NCI-H446 (cell line): ENCODE measurements at places on chromosomes 4 and X.

- DNase-seq, result no peak
These were observed 6.0 kb upstream of the ASB11 start for GRCh38 chrX:15321447-15321846.

- no peak for DNase-seq
These were observed 5.4 kb downstream of the TMEM154 start for GRCh38 chr4:152674359-152674758.

DNA sequence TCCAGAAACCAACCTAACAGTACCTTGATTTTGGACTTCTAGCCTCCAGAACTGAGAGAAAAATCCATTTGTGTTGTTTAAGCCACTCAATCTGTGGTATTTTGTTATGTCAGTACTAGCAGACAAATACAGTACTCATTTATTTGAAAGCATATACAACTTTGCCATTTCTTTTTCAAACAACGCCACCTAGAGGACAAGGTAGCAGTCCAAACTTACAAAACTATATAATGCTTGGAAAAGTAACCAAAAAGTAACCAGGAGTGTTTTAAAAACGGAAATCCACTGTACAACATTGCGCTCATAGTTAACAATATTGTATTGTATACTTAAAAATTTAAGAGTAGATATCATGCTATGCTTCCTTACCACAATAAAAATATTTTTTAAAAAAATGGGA is 37.0 kb upstream of the FGF13 start:
- DNase-seq, result no peak

DNA sequence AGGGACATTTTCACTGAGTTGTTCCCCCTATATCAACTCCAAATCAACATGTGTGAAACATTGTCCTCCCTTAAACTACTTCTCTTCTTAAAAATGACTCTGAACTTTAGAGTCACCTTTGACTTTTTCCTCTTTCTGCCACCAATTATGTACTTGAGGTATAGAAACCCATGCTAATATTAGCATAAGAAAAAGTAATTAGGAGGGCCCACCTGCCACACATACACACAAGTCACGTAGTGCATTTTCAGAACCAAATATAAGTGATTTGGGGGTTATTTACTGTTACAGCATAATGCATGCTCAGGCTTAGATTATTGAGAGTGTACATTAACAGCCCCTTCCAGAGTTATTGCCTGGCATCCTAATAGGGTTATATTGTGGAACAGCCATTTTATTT is 432.7 kb downstream of the ZIC3 start:
- no peak for DNase-seq

DNA sequence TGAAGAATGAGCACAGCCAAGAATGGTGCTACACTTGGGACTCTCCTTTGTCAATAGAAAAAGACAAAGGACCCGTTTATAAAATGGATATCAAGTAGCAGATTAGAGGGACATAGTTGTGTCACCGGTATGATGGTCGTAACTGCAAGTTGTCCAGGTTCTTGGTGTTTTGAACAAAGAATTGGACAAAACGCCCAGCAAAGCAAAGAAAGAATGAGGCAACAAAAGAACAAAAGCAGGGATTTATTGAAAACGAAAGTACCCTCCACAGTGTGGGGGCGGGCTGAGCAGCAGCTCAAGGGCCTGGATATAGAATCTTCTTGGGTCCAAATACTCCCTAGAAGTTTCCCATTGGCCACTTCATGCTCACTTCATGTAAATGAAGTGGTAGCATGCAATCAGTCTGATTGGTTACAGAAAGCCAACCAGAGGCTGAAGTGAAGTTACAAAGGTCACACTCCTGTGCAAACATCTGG is 54.7 kb downstream of the SHROOM3 start:
- no peak for DNase-seq

DNA sequence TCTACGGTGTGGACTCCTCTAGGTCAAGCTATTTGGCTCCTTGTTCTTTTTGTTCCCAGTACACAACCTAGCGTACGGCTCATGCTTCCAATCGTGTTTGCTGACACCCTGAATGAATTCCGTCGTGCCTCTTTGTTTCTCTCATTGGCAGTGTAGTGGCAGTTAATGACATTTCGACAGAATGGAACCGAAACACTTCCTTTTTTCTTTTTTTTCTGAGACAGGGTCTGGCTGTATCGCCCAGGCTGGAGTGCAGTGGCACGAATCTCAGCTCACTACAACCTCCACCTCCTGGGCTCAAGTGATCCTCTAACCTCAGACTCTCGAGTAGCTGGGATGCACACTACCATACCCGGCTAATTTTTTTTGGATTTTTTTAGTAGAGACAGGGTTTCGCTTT is 113.3 kb upstream of the ATP6AP2 start:
- DNase-seq, result no peak

- no peak for DNase-seq
These were observed 147.5 kb upstream of the TTC29 start for GRCh38 chr4:147093206-147093605.

DNA sequence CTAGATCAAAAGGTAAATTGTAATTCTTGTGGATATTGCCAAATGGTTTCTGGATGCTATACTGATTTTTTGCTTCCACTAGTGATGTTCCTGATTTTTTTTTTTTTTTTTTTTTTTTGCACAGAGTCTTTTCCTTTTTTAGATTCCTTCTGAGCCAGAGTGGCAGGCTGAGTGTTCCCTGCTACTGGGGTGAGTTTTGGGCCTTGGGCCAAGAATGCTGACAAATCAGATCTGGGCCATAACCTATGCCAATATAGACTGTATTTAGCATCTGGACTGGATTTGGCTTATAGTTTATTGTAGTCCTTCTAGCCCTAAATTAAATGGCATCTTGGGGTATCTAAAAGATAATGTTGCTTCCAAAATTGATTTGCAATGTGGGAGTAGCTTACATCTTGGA is 52.8 kb downstream of the REPS2 start:
- DNase-seq, result no peak

GRCh38 chrX:17237146-17237545 is 137.9 kb upstream of the NHS start:
- no peak for DNase-seq

DNA sequence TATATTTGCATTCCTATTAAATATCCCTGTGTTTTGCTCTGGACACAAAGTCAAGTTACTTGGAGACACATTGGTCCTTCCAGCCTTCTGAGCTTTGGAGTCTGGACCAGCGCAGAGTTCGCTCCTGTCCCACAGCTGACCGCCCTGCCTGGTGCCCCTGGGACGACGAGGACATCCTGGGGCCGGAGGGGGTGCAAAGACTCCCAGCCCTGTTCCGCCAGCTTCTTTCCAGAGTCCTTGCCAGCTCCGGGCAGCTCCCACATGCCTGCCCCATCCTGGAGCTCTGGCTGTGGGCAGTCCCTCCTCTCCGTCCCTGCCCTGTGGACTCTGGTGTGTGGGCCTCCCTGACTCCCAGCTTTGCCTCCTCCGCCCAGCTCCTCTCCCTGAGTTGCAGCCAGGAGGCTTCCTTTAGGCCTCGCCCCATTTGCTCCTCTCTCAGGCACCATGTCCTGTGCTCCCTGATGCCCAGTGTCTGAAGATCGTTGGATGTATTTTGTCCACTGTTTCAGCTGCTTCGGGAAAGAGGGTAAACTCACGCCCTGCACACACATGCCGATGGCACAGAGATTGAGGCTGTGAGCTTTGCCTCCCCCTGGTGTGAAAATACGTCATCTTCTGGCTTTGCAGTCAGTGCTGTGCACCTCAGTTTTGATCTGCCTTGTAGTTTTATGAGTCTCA is 4.9 kb upstream of the PCGF3 start:
- no peak for DNase-seq

DNA sequence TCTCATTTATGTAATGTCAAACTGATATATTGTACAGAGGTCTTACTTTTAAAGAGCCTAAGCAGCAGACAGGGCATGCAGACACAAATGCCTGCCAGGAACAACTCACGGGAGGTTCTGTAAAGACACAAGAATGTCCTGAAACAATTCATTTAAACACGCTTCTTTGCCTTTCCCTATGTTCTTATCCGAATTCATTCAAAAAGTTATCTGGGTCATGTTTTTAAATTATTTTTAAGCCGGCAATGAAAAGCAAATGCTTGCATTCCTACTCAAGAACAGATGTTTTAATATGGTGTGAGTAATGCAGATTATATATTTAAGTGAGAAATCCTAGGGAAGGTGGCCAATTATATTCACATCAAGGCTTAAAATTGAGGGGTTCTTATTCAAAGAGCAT is 192.6 kb downstream of the PDGFC start:
- DNase-seq, result no peak

GRCh38 chr4:145774473-145774872 is 94.5 kb downstream of the C4orf51 start:
- DNase-seq, result no peak

DNA sequence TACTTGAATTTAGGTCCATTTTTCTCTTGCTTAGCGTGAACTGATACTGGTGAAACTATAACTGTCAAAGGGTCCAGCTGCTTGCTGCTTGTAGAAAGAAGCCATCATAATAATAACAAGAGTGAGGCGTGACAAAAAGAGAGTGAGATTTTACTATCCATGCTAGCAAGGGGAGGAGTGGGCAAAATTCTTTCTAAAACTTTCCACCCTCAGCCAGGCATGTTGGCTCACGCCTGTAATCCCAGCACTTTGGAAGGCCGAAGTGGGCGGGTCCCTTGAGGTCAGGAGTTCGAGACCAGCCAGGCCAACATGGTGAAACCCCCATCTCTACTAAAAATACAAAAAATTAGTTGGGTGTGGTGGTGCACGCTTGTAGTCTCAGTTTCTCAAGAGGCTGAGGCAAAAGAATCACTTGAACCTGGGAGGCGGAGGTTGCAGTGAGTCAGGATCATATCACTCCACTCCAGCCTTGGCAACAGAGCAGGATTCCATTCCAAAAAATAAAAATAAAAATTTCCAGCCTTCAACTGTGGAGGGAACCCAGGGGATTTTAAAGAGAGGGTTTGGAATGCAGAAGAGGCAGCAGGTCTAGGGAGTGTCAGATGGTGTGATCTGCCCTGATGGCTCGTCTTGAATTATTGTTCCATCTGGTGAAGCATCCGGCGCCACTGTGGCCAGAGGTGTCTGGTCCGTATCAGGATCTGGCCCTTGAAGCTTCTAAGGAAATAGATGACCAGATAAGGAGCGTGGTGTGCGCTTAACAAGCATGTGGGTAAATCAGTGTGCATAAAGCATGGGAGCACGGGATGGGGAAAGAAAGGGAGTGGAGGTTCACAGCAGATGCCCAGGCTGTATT is 51.8 kb downstream of the LRP2BP start:
- no peak for DNase-seq

DNA sequence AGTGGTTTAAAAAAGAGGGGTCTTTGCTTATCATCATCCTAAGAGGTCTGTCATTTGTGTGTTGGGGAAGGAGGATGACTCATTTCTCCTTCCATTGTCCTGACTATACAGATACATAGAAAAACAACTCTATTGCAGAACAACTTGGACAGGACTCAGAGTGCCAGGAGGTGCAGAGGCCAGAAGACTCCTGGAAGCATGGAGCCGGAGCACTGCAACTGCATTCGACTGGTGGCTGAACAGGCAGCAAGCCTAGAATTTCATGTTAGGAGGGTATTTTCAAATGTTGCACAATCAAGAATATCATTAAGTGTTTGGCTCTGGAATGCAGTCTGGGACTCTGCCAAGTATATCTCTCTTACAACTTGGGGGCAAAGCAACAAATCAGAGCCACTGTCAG is 35.0 kb upstream of the MAML3 start:
- DNase-seq, result peak; percentile 66

GRCh38 chrX:129737916-129738315 is 863 bp upstream of the XPNPEP2 start:
- DNase-seq, result no peak

DNA sequence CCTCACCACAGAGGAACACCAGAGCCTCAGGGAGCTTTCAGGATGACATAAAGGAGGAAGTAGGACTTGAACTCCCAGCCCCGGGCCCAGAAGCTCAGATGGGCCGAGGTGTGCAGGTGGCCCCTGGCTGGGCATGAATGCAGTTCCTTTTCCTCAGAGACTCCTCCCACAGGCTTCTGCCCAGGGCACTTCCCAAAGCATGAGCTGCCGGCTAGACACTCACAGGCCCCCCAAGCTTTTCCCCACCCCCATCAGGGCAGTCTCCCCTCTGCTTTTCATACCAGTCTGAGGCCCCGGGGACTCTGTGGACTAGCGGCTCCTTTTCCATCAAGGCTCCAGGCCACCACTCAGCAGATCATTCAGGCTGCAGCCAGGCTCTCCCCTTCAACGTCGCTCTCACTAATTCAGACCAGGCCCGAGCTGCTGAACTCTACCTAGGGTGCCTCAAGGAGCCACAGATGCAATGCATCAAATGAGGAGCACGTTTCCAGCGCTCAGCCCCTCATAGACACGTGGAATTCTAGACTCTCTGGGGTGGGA is 36.9 kb downstream of the HMX1 start:
- no peak for DNase-seq

DNA sequence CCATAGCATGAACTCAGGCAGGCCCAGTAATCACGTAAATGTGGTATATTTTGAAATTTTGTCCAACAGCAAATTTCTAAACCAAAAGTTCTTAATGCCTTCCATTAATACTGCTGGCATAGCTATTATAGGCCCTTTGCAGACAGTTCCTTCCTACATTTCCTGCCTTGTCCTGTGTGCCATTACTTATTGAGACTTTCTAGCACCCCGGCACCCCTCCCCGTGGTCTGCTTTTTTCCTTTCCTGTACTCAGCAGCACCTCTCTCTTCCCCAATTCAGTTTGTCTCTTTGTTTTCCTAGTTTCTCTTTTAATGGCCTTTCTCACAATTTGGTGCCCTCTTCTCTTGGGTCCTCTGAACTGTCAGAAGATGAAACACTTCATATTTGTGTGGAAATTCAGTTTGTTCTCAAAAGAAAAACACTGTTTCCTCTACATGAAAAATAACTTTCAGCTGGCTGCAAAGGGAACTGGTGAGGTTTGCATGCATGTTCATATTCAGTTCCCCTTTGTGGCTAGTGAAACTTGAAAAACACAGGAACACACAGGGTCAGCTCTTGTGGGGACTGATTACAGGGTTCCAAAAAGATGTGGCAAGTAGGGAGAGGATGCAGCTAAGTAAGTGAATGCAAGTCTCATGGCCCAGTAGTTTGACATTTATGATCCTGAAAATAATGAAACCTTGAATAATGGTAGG is 17.1 kb downstream of the GPR34 start:
- DNase-seq, result no peak

DNA sequence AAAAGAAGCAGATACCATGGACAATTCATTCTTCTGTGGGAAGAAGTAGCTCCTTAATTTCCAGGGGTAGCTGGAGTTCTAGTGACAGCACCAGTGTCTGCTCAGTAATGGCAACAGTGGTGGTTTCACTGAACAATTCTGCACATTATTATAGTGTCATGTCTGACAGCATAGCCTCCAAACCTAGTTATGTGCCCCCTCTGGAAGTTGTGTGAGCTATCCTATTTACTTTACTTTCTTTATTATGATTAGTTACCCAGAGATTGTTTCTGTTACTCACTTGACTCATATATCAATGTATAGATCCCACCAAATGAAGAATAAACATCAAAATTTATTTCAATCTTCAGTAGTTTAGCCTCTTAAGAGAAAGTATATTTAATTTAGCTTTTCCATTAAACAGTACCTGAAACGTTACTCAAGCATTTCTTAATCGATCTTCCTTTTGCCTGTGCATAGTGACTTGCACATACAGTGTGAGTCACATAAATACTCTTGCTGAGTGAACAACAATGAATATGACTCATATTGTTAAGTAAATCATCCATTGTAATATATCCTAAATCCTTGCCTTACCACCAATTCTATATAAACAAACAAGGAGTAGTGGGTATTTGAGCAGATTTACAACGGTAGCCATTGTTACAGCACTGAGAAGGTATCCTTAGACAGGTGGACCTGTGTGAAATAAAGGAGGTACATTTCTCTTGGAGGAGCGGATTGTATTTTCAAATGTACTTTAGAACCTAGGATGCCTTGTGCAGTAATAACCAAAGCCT is 534.7 kb downstream of the ANKRD50 start:
- no peak for DNase-seq
